ENCODE measurements at places on chromosomes 1 and 21. TPM values are rescaled to one million over a fixed set of nuclear protein-coding genes. Genes with fewer than 3 reads are reported as not detected.

MPL gene
- total RNA-seq, result not detected

KRTAP11-1 gene
- total RNA-seq, result not detected

LRRC38 gene
- total RNA-seq, result not detected

CYP4Z1 gene
- 3.6 TPM for total RNA-seq

HES4 gene
- 7.9 TPM for total RNA-seq

SH2D1B gene
- total RNA-seq, result 0.22 TPM

WDR47 gene
- 14.3 TPM for total RNA-seq

LAMC1 gene
- total RNA-seq, result 597 TPM
